ENCODE measurements at places on chromosomes 7 and 10.

GRCh38 chr10:99612167-99612831 lies 7.9 kb downstream of the SLC25A28 start:
- DNase-seq: peak; percentile 71

DNA sequence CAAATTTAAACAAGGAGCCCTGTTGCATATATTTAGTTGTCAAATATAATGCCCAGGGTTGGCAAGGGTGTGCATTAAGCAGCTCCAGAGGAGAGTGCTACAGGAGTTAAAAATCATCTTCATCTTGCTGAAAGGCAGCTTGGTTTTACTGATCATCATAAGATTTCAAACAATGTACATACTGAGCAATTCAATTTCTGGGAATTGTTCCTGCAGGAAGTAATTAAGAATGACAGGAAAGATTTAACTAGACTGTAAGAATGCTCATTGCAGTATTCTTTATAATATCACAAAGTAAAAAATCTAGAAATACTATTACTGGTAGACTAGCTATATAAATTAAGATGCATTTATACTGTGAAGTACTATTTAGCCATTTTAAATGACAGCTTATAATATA lies 153.6 kb downstream of the DYNC1I1 start:
- DNase-seq: no peak

- no peak for DNase-seq
These were observed 319.0 kb downstream of the PLXNA4 start for GRCh38 chr7:132257253-132257652.

DNA sequence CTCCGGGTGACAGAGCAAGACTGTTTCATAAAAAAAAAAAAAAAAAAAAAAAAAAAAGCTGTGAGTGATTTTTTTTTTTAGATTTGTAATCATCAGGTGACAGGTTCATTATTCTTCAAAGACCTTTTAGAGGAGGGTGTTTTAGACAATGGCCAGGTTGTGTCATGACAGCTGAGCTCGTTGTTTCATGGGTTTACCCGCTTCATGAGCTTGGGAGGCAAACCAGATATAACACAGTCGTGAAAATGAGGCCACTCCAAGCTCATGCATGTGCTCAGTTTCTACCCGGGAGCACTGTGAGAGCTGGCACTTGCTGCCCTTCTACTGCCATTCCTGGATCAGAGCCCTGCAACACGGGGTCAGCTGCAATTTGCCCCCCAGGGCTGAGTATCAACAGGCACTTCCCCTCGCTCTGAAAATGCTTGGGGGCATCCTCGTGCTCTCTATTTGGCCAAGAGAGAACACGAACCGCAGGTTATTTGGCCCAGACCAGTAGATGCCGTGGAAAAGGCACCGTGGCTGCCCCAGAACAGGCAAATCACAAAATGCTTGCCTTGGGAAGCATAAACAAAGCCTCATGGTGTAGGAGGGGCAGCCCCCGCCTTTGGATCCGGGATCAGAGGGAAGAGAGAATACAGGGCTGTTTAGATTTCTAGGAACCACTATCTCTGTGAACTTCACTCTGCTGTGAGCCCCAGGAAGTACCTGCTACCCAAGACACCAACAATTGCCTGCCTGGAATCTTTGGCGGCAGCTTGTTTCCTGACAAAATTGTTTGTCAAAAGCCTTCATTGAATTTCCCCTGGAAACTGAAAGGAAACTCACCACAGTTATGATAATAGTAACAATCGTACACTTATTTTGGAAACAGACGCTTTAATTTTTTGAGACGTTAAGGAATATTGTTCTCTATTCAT lies 371.0 kb downstream of the FRMD4A start:
- no peak for DNase-seq

- peak; percentile 29 for DNase-seq
These were observed 254.5 kb upstream of the RNF32 start for GRCh38 chr7:156386097-156386496.

DNA sequence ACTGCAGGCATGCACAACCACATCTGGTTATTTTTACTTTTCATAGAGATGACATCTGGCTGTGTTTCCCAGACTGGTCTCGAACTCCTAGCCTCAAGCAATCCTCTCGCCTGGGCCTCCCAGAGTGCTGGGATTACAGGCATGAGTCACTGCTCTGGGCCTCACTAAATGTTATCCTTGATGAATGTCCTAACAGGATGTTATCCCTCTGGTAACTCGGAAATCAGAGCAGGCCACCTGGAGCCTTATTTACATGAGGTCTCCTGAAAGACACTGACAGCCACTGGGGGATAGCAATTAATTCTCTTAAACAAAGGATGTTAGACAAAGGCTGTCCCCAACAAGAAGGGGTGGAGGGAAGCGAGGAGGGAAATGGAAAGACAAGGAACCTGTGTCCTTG lies 4.5 kb upstream of the ZNF438 start:
- DNase-seq: no peak

DNA sequence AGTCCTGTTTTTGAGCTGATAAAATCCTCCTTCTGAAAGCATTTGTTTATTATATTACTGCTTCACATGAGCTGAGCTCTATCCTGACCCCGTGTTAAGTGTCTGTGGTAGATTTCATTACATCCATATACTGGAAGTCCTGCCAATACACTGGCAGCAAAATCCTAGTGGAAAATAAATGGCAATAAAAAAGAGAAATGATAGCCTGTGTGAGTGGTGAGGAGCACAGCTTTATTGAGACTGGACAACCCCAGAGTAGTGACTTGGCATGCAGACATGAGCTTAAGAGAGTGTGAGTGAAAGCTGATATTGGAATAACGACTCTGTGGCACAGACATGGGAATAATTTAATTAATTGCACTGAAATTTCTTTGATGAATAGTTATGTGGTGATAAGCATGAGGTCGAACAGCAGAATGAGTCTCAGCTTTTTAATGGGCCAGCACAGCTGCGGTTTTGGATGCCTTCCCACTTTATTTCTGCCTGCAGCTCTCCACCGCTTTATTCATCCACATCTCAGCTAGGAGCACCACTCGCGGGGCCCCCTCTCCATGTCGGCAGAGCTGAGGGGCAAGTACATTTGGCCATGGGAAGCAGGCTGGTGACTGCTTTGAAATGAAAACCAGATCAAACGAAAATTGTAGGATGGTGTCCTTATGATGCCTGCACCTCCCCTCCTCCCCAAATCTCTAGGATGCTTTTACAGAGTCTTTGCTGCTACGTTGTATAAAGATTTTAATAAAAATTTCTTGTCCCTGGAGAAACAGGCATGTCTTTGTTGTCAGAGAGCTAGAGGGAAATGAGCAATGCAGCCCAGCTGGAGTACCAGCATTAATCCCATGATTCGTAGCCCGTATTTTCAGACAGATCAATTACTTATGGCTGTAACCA lies 494.3 kb downstream of the AUTS2 start:
- no peak for DNase-seq

GRCh38 chr10:110529596-110530011 lies 31.9 kb downstream of the DUSP5 start:
- DNase-seq: no peak

DNA sequence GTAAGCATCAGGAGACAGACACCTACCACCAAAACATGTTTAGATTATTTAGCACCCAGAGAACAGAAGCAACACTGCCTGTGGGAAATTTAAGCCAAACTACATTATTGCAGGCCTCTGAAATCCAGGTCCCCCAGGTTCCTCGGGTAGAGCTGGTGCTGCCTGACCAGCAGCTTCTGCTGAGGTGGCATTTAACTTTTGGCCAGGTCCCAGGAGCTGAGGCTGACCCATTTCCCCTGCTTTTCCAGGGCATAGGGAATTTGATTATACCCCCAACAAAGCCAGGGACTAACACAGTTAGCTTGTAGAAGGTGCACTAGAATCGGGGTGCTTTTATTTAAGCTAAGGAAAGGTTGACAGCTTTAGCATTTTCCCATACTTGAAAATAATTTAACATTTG lies 4.7 kb downstream of the LRRC4 start:
- DNase-seq: no peak

GRCh38 chr7:106356-106755 lies 86.0 kb upstream of the FAM20C start:
- DNase-seq: no peak

DNA sequence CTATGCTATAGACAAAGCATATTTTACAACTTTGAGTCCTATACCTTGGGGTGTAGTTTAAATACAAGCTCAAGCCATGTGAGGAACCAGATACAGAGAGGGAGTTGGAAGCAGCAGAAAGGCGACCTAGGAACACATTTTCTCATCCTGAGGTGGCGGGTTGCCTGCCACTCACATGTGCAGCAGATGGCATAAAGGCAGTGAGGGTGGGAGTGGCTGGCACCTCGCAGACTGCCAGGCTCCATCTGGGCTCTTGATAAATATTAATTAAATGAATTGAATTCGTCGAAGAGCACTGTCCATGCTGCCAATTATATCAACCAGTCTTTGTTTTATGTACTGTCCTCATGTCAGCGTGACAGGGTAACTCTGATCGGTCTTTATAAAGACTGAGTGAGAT lies 79.0 kb upstream of the SEMA3C start:
- DNase-seq: no peak

DNA sequence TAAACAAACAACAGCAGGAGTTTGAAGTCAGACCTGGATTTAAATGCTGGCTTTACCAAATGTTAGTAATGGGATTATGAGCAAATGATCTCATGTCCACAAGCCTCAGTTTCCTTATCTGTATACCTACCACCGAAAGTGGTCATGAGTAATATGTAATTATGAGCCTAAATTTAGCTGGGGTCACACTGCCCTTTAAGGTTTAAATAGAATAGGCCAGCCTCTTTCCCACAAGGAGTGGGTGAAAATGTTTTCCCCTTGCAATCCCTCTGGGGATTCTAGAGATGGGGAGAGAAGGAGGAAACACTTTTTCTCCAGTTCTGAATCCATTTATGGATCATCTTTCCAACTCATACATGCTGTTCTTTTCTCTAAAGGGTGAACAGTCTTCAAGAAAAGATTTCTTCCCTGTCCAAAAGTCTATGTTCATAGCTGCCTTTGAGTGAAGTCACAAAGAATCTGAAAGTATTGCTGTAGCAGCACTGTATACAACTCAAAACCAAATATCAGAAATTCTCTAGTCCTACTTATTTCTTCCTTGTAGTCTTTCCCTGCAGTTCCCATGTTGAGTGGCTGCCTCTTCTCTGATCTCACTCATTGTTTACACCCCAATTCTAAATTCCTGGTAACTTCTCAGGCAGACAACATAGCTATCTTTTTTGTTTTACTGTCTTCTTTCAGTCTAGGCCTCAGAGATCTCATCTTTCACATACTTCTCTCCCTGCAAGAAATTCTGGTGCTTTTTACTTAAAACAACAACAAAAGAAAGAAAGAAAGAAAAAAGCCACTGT lies 7.4 kb upstream of the TSPAN12 start:
- no peak for DNase-seq

DNA sequence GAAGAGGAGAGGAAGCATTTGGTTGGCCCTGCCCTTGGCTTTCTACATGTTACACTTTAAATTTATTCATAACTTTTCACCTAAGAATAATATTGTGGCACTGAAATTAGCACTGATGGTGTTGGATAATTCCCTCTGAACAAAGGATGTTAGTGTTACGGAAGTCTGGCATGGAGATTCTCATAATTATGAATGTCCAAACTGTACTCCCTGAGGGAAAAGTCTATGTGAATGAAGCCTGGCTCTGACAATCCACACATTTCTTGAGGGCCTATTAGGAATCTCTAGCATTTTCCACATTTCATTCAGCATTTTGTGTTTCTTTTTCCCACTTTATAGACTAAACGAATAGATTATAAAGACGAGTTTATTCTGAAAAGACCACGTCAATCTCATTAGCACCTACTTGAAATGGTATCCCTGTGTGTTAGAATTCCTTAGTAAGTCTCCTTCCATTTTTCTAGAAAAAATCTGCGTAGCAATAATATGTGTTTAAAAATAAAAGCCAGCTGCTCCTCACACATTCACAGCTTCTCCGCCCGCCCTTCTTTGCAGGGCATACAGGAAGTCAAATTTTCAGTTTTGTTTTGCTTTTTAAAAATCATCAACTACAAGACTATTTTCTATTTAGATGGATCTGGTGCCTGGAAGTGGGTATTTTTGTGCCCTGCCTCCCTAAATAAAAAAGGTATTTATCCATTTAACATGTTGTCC lies 131.8 kb upstream of the PALS2 start:
- DNase-seq: no peak

DNA sequence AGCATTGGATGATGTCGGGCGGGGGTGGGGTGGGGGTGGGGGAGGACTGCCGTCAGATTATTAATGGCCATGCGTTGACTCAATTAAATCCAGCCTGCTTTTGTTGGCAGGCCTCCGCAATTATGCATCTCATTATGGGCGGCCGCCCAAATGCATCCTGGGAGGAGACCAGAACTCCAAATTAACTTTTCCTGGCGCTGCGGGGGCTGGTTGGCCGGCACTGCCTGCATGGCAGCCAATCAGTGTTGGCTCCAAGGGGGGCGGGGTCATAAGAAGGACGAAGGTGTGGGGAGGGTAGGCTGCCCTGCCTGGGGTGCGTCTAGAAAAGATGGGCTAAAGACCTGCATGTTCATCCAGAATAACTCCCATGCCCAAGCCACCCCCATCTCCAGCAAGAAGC lies 83.9 kb upstream of the PAX2 start:
- no peak for DNase-seq

GRCh38 chr10:91043173-91043910 lies 122.5 kb upstream of the ANKRD1 start:
- peak; percentile 30 for DNase-seq

DNA sequence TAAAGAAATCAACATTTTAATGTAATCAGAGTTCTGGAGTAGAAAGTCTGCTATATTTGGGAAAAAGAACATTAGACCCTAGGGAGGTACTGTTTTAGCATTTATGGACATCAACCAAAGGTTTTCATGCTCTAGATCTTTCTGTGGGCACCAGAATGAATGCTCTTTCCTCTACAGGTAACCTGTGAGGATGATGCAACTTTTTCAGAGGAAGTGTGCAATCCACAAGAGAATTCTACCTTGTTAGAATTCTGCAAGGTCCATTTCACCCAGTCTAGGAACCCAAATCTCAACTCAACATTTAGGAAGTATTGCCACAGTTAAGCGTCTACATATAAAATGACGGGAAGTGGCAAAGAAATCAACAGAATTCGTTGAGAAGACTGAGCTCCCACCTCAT lies 139.9 kb upstream of the FAM171A1 start:
- no peak for DNase-seq

- DNase-seq: no peak
These were observed 323.8 kb downstream of the GPR158 start for GRCh38 chr10:25498645-25499044.

- no peak for DNase-seq
These were observed 6.7 kb downstream of the KCP start for GRCh38 chr7:128903621-128904361.

- DNase-seq: no peak
These were observed 124.4 kb upstream of the ZNF804B start for GRCh38 chr7:88635149-88635548.

GRCh38 chr10:43384252-43385221 lies 13.1 kb downstream of the FXYD4 start:
- no peak for DNase-seq

GRCh38 chr7:28921822-28922221 lies 36.3 kb downstream of the TRIL start:
- peak; percentile 71 for DNase-seq

DNA sequence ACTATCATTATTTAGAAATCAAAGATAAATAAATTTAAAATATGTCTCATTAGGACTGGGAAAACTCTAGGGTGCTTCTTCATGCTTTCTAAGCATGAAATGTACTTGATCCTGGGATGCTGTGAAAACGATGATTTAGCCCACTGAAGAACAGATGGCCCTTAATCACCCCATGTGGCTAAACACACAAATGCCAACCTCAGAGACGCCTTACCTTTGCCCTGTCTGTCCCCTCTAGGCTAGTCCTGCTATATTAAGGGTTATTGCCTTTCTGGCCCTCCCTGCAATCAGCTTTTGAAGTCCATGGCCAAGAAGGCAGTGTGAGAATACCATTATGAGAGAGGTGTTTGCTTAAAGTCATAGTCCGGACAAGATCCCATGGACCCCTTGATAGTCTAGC lies 217.2 kb downstream of the TWIST1 start:
- no peak for DNase-seq

All from NB4 (cell line).